AG10803 (cell line): ENCODE measurements at places on chromosomes 3 and 15.

GRCh38 chr3:126477061-126477380 lies 1.3 kb upstream of the ZXDC start:
- no peak for DNase-seq

DNA sequence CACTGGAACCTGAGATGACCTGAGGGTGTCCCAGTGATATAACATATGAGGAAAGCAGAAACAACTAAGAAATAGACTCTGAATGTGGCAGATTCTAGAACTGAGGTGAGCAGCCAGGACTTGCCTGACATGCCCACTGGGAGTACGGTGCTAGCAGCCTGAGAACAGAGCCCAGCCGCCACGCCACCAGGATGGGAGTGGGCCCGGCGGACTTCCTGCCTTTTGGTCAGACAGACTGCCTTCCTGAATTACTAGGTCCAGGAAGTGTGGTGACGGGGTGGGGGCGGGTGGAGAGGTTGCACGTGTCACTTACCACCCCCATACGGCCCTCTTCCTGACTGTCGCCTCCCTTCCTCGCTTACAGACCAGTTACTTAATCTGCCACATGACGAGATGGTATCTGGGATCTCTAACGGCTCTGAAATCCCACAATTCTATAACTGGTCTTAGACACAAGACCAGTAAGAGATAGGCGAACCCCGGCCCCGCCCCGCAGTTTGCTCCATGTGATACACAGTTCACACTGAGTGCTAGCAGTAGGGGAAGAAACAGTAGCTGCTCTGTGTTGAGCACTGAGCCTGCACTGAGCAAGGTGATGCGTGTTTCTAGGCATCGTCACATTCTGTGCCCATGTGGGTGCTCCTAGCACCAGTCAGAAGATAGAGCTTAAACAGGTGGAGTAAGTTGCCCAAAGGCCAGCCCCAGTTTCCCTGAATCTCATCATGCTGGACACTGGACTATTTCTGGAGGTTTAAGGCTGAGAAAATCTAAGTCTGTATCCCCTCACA lies 95.7 kb downstream of the CPN2 start:
- no peak for DNase-seq

DNA sequence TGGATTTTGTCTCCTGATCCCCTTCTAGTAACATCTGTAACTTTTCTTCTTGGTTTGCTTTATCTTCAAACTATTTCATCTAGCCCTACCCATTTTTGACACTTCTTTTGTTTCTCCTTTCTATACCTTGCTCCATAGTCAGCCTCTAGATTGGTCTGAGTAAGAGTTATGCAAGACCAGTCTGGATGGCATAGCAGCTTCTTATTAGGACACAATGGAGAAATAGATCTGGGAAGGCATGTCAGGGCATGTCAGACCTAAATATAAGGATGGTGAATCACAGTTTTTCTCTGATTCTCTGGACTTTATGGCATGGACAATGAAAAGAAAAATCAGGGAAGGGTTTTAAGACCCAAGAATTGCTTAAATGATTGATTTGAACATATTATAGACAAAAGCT lies 452.5 kb downstream of the RAP2B start:
- DNase-seq, result peak; percentile 94

DNA sequence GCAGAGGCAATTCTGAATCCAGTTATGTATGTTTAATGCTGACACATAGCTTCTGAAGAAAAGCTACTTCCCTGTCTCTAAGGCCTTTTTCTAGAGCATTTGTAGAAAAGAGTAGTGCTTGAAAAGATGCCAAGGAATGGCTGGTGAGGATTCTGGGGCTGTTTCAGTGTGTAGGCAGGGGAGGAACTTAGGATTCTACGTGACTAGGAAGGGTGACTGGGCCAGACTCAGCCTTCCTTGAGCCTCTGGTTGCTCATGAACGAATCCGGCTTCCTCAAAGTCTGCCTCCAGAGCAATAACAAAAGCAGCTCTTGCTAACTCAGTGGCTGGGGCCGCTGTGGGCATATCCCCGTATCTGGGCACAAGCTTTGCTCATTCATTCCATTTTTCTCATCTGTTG lies 104.8 kb upstream of the WNT5A start:
- no peak for DNase-seq

- no peak for DNase-seq
Measured at GRCh38 chr3:14625443-14625842, 26.1 kb upstream of the CCDC174 start.

DNA sequence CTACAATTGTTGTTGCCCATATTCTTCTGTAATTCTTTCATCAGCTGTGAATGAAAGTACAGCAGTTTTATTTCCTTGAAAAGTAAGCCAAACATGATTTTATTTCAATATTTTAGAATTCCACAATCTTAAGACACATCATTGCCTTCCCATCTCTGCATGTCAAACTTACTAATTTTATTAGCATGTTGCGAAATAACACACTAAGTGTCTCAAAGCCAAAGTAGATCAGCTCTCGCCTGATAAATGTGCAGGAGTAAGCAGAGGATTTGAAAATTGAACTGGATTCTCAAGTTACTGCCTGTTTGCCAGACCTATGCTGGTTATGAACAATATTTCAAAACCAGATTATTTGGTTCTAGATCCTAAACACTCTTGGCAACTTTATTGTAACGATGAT lies 25.7 kb downstream of the TGFBR2 start:
- peak; percentile 73 for DNase-seq

GRCh38 chr15:64146885-64147681 lies 4.4 kb upstream of the SNX22 start:
- DNase-seq, result no peak

DNA sequence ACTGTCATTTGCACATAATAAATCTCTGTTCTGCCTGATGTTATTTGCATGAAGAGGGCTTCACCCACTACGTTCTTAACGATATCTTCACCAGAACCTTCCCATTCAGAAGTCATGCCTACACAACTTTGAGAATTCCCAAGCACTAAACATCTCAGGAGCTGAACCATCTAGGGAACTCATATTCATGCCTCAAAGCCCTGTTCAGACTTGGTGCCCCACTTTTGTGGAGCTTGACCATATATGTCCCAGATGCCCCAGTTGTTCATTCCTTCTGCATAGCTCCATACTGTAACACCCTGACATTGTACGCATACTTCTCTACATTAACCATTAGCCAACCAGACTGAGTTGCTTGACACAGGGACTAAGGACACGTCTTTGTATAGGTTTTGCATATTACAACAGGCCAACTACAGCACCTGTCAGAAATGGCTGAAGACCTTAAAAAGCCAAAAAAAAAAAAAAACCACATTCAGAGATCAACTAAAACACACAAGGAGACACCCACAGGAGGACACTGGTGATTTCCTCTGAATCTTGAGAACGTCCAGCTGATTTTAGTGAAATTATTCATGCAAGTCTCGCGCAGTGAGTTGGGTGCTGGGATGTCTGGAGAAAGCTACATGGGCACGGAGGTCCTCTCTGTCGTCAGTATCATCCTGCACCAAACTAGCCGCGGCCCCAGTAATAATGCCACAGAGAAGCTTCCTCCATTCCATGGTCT lies 141.4 kb downstream of the FOXP1 start:
- DNase-seq, result no peak

DNA sequence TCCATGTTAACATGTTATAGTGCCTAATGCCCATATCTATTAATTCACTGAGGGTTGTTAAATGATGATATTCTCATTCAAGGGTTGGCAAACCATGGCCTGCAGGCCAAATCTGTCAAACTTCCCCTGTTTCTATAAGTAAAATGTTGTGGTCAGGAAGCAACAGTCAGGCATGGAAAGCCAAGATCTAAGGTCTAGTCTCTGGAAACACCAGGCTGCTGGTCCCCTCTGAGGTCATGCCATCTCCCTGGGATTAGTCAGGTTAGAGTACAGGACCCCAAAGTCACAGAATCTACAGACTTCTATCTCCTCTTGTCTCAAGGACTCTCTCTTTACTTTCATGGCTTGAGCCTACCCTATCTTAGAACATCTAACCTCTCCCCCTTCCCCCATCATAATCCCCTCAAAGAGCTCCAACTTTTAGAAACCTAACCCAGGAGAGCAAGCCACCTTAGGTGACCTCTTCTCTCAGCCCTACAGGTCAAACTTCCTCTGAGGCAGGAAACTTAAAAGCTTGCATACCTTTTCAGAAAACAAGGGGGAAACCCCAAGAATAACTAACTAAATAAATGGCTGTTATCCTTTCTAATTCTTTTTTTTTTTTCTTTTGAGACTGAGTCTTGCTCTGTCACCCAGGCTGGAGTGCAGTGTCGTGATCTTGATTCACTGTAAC lies 15.3 kb upstream of the HERC1 start:
- no peak for DNase-seq

- peak; percentile 52 for DNase-seq
Measured at GRCh38 chr15:89647191-89647851, 7.9 kb downstream of the KIF7 start.

DNA sequence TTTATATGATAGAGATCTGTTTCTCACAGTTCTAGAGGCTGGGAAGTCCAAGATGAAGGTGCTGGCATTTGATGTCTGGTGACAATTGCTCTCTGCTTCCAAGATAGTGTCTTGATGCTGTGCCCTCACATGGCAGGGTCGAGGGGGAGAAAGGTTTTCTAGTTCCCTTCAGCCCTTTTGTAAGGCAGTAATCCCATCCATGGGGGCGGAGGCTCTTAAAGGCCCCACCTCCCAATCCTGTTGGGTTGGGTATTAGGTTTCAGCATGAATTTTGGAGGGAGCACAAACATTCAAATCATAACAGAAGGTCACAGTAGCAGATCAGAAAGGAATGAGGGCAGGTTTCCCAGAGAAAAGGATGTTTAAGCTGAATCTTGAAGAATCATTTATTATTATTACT lies 601.7 kb upstream of the ZNF717 start:
- DNase-seq, result no peak

DNA sequence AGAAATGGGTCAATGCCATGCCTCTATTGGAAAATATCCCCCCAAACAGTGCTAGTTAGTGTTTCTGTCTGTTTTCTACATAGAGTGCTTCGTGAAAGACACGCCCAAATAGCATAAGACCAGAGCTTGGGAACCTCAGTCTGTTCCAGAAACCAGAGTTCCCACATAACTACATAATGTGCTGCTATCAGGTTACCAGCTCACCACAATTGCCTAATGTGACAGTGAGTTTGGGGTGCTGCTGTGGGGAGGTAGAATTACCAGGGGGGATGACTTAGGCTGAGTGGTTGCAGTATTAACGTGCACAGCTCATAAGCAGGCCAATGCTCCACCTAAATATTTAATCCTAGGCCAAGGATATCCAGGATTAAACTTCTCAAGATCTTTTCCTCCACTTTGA lies 39.2 kb downstream of the DUT start:
- peak; percentile 90 for DNase-seq

DNA sequence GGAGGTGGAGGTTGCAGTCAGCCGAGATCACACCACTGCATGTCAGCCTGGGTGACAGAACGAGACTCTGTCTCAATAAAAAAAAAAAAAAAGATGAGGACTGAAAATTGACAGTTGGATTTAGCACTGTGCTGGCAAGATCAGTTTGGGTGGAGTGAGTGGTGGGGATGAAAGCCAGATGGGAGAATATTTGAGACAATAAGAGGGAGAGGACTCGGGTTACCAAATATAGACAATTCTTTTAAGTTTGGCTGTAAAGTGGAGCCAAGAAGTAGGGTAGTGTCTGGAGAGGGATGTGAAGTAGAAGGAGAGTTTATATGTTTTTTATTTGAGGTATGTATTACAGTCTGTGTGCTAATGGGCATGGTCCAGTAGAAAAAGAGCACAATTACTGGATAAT lies 20.4 kb downstream of the TMOD3 start:
- peak; percentile 22 for DNase-seq

GRCh38 chr15:76233921-76234320 lies 77.3 kb downstream of the ETFA start:
- no peak for DNase-seq

- peak; percentile 11 for DNase-seq
Measured at GRCh38 chr3:159455741-159456181, 532.9 kb upstream of the IL12A start.

GRCh38 chr3:26712211-26713026 lies 89.8 kb downstream of the LRRC3B start:
- DNase-seq, result no peak

DNA sequence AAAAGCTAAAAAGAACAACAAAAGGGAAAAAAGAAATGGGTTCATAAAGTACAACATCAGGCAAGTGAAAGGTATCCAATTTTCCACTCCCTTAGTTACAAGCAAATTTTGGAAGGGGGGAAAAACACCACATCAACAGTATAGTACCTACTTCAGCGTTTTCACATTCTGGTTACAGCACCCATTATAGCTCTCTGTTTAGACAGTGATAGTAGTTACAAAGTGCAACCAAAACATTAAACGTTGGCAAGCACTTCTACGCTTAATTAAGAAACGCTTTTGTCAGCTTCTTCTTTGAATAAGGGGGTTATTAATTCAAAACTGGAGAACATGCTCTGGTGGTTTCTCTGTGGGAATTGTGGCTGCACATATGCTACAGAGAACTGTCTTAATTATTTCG lies 180.2 kb downstream of the VPS13C start:
- no peak for DNase-seq
